ENCODE measurements at places on chromosomes 2 and 18.

GRCh38 chr18:35172009-35172408 lies 68.8 kb upstream of the ZNF397 start:
- no peak for DNase-seq

- DNase-seq: no peak
Measured at GRCh38 chr2:65019010-65019409, 29.8 kb downstream of the SLC1A4 start.

GRCh38 chr2:39494784-39495251 lies 57.7 kb upstream of the MAP4K3 start:
- no peak for DNase-seq

DNA sequence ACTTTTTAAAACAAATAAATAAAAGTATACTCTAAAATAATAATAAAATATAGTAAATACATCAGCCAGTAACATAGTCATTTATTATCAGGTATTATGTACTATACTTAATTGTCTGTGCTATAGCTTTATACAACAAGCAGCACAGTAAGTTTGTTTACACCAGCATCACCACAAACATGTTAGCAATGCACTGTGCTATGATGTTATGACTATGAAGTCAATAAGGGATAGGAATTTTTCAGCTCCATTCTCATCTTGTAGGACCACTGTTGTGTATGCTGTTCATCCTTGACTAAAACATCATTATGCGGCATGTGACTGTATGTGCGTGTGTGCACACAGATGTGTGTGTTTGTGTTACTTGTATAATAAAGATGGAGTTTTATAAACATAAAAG lies 137.5 kb downstream of the LYPD6B start:
- DNase-seq: no peak

GRCh38 chr2:53448591-53448990 lies 319.0 kb upstream of the CHAC2 start:
- no peak for DNase-seq

- DNase-seq: no peak
Measured at GRCh38 chr18:5720132-5720531, 175.2 kb downstream of the TMEM200C start.

DNA sequence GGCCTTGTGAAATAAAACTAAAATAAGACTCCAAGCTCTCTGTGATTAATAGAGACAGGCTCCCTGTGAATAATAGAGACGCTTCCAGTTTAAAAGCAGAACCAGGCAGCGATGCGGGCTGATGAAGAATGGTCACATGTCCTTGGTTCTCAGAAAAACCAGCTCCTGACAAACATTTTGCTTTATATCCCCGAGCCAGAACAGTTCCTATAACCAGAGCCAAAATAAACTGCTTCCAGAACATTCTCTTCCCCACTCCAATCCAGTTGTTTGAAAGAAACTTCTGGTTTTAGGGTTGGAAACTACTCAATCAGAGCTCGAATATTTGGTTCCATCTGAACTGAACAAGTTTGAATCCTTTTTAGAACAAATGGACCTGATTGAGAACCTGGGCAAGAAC lies 213.7 kb downstream of the TSN start:
- no peak for DNase-seq

DNA sequence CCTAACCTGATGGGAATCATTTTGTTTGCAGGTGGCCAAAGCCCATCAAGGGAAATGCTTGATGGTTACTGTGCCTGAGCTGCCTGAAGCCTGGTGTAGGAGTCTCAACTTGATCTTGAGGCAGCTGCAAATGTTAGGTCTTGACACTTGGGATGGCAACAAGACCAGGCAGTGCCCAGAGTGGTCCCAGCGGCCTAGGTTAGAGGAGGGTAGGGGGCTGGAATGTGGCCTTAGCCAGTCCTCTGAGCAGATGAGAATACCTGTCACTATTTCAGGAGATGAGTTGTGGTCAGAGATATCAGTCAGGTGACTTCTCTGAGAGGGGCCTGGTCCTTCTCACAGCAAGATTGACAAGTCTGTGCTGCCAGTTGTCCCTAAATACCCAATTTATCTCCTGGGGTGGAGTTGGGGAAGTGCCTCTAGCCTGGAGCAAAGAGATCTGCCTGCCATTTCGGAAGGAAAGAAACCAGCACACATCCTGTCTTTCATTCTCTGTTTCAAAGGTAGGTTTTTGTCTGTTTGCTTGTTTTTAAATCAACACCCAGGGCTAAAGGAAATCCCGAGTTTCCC lies 13.4 kb downstream of the SPTBN1 start:
- no peak for DNase-seq

- no peak for DNase-seq
Measured at GRCh38 chr2:8543060-8543382, 138.8 kb upstream of the ID2 start.

GRCh38 chr2:100140582-100140981 lies 1.8 kb downstream of the AFF3 start:
- DNase-seq: no peak

GRCh38 chr2:213627835-213628460 lies 343.7 kb downstream of the SPAG16 start:
- no peak for DNase-seq

GRCh38 chr18:24734058-24734457 lies 273.6 kb downstream of the HRH4 start:
- no peak for DNase-seq

DNA sequence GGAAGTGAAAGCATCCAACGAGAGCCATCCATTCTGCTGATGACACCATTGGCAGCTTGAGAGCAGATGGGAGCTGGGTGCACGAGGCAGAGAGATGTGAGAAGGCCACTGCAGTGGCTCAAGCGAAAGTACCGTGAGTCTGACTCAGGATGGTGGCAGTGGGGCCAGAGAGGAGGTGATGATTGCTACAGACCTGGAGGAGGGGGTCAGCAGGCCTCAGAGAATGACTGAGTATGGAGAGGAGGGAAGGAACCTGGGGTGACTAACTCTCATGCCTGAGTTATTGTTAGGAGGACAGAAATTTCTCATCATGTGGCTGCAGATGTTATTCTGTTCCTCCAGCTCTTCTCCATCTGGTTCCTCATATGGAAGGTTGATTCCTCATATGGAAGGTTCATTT lies 8.8 kb upstream of the ZBTB7C start:
- DNase-seq: no peak

DNA sequence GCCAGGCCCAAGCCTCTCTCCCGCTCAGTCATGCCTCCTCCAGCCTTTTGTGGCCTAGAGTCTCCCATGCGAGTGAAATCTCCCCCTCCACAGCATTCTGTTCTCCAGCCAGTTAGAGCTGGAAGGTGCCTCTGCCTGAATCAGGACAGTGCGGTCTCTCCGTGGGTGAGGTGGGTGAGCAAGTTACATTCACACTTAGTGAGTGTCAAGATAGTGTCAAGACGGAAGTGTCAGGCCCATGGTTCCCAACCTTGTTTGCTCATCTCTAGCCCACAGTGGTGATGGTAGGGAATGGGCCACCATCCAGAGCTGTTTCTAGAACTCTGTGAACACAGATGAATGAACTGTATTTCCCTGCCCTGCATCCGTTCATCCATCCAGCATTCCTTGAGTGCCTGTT lies 59.5 kb downstream of the LPIN1 start:
- DNase-seq: no peak

DNA sequence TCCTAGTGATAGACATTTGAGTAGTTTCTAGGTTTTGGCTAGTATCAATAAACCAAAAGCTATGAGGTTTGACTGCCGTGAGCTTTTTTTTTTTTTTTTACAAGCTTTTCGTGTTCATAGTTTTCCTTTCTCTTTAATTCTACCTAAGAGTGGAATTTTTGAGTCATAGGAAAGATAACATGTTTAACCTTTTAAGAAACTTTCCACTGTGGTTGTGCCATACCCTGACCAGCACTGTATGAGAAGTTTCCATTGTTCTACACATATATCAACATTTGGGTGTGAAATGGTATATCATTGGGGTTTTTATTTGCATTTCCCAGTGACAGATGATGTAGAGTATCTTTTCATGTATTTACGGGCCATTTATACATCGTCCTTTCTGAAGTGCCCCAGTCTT lies 31.7 kb downstream of the UBE2F start:
- DNase-seq: peak; percentile 32

GRCh38 chr2:238974081-238974480 lies 126.2 kb downstream of the TWIST2 start:
- DNase-seq: no peak

GRCh38 chr18:22700920-22701319 lies 232.2 kb upstream of the RBBP8 start:
- DNase-seq: no peak

DNA sequence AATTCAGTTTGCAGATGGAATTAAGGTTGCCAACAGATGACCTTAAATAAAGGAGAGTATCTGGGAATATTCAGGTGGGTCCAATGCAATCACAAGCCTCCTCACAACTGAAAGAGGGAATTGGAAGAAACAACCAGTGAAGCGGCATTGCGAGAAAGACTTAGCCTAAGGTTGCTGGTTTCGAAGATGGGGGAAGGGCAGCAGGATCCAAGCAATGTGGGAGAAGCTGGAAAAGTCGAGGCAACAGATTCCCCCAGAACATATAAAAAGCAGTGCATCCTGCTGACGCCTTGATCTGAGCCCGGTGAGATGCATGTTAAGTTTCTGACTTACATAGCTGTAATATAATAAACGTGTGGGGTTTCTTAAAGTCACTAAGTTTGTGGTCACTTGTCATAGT lies 162.5 kb downstream of the NDUFA10 start:
- DNase-seq: no peak

- no peak for DNase-seq
Measured at GRCh38 chr2:30046979-30047378, 99.8 kb upstream of the YPEL5 start.

DNA sequence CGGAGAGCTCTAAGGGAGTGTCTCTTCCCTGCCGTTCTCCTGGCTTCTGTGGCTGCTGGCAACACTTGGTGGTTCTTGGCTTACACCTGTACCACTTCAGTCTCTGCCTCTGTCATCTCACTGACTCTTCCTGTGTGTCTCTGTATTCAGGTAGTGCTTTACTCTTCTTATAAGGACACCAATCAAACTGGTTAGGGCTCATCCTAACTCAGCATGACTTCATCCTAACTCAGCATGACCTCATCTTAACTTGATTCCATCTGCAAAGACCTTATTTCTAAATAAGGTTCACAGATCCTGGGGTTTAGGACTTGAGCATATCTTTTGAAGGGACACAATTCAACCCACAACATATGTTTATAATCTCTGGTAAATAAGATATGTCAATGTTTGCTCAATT lies 51.6 kb upstream of the DSEL start:
- DNase-seq: no peak

- DNase-seq: no peak
Measured at GRCh38 chr2:172893111-172893510, 157.5 kb downstream of the RAPGEF4 start.

GRCh38 chr2:71605781-71606241 lies 152.4 kb downstream of the DYSF start:
- DNase-seq: no peak

DNA sequence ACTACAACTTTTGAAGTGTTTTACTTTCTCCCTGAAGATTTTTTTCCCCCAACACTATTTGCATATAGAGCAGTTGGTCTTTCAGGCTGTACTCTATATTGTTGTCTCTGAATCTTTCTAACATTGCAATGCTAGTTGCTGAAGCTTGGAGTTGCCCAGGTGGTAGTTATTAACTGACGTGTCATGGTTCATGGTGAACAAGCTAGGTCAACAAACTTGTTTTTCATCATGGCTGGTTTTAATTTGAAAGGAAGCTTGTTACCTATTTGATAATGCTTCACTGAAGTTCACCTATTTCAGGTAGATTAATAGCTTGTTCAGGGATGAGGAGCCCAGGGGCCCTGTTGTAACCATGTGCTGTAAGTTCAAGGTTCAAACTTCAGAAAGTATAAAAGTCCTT lies 158.8 kb upstream of the ZEB2 start:
- no peak for DNase-seq

DNA sequence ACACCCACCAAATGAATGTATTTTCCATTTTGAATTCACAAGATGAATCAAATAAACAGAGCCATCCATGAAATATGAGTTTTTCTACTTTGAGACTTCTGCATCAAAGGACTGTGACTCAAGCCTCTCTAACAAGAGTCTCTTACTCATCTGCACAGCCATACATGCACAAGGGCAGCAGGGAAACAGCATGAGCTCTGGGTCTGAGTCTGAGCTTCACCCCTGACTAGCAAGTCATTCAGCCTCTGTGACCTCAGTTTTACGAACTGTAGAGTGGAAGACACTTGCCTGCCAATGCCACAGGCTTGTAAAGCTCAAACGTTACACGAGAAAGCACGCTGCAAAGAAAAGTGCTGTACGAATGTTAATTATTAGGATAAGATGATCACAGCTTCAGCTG lies 42.9 kb downstream of the MREG start:
- no peak for DNase-seq

DNA sequence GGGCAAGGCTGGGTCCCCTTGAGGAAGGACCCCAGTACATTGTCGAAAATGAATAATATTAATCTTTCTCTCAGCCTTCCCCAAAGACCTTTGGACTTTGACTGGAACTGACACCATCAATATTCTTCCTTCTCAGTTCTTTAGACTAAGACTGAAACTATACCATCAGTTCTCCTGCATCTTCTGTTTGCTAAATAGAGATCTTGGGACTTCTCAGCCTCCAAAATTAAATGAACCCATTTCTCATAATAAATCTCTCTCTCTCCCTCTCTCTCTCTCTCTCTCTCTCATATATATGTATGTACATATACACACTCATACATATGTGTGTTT lies 39.7 kb upstream of the VRK2 start:
- no peak for DNase-seq

GRCh38 chr2:240956171-240956934 lies 42.1 kb upstream of the SNED1 start:
- DNase-seq: no peak

GRCh38 chr2:201408931-201409330 lies 42.3 kb downstream of the TRAK2 start:
- DNase-seq: no peak

DNA sequence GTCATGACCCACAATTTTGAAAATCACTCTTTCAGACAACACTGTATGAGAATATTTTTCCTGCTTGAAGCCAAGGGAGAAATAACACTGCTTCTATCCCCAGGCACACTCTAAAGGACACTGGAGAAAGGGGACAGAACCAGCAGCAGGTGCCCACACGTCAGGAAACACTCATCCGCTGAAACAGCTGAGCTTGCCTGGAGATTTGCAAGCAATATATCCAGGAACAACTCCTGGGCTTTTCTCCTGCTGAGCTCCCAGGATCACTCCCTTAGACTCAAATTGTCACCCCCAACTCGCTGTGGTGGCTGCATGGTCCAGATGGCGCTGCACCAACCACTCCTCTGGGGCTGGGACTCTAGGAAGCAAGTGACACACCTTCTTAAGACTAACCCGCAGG lies 186.7 kb downstream of the ARL4C start:
- no peak for DNase-seq

GRCh38 chr2:64963719-64964118 lies 25.5 kb upstream of the SLC1A4 start:
- DNase-seq: no peak

DNA sequence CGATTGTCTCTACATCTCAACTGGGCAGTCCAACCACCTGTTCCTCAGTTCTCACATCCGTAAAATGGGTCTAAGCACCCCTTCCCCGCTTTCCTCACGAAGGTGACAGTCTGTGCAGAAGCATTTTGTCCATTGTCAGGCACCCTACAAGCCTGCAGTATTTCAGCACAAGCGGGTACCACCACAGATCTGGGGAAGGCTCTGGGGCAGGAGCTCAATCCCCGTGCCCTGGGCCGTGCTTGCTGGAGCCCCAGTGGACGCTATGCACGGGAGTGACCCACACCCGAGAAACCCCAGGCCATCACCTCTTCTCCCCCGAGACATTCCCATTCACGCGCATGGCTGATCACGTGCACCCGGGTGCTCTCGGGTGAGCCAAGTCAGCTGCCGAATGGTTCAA lies 137.7 kb upstream of the PXDN start:
- no peak for DNase-seq

GRCh38 chr2:41483226-41483625 lies 564.6 kb upstream of the PKDCC start:
- DNase-seq: no peak

- no peak for DNase-seq
Measured at GRCh38 chr2:67083951-67084350, 313.2 kb upstream of the ETAA1 start.
